ENCODE measurements at places on chromosomes 7 and 10.

DNA sequence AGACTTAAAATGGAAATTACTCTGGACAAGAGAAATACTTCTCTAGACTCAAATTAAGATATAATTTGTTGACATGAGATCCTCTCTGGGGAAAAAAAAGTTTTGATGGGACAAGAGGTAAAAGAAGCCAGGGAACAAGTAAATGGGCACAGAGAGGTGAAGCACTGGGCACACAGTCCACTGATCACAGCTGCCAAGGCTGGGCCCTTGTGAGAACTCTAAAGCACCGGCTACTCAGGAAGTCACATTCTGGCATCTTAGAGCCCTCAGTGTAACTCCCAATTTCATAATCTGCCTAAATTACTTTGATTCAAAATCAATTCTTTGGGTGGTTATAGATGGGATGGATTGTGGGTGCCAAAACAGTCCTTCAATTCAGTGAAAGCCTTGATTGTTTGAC is 123.2 kb upstream of the CACNA2D1 start:
- no peak for DNase-seq

- DNase-seq = no peak
These were observed 31.4 kb downstream of the LRRC17 start for GRCh38 chr7:102944241-102944640.

- peak; percentile 47 for DNase-seq
These were observed 16.1 kb downstream of the OGDH start for GRCh38 chr7:44622342-44623151.

DNA sequence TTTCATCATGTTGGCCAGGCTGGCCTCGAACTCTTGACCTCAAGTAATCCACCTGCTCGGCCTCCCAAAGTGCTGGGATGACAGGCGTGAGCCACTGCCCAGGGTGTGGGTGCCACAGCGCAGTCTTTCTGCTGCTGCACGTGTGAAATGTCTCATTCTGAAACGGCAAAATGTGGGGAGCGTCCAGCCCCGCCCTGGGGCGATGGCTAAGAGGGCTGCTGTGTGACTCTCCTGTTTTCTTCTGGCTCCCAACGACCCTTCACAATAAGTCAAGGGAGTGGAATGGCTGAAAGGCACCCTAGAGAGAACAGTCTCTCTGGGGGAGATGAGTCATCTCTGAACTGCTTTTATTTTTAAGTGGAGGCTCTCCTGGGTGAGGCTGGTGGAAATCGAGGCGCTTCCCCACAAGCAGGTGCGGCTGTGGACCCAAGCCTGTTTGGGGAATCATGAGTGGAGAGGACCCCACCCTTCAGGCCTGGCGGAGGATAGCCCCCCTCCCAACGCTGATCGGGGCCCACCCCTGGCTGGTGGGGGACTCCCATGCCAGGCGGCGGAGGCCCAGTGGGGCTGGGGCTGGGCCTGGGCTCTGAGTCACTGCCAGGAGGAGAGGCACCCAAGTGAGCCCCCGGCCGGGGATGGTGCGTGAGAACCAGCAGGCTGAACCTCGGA is 18.0 kb downstream of the ADAP1 start:
- DNase-seq = peak; percentile 52

DNA sequence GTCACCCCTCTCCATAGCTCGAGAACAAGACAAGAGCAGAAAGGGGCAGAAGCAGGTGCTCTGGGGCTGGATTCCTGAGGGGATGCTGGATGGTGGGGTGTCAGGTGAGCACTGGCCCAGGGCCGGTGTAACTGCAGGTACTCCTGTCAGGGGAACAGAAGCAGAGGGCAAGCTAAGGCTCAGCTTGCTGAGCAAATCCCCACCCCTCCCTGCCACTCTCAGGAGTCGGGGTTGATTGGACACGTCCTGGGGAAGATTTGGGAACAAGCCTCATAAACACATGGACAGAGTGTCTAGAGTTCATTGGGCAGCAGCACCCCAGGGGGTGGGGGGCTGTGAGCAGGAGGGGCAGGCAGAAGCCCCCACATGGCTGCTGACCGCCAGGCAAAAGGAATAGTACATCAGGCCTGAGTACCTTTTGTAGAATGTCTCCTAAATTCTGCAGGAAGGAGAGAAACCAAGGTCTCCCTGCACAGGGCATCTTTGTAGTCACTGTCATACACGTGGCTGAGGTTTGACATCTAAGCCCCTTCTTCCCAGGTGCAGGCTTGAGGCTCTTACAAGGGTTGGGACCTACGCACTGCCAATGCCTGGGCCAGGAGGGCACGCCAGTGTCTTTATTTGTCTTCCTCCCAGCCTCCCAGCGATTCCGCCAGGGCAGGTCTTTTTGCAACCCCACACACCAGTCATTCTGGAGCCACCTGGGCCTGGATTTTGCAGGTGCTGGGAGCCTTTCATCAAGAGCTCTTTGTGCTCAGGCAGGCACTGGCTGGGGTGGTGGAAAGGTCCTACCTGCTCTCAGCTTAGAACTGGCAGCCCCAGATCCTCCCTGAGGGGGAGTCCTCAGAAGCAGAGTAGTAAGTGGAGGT is 2.8 kb downstream of the CALML3 start:
- no peak for DNase-seq

GRCh38 chr7:36286226-36286625 is 103.4 kb upstream of the ANLN start:
- no peak for DNase-seq

- peak; percentile 39 for DNase-seq
These were observed 1.2 kb downstream of the KLF6 start for GRCh38 chr10:3783682-3784432.

DNA sequence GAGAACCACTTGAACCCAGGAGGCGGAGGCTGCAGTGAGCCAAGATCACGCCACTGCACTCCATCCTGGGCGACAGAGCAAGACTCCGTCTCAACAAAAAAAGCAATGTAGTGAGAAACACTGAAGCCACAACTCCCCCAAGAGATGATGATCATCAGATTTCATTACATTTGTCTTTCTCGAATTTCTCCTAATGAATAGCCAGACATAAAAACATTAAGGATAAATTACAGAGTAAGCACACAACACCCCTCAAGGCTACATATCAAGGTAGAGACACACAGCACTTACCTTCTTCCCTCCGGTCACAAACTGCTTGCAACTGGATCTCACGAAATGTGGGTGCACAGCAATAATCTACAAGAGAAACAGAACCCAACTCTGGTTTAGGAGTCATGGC is 91.5 kb downstream of the VPS41 start:
- no peak for DNase-seq

- no peak for DNase-seq
These were observed 161.9 kb downstream of the CELF2 start for GRCh38 chr10:11179516-11180105.

GRCh38 chr10:92604841-92605240 is 11.9 kb downstream of the KIF11 start:
- no peak for DNase-seq

GRCh38 chr10:8594176-8594575 is 539.7 kb downstream of the GATA3 start:
- peak; percentile 99 for DNase-seq

DNA sequence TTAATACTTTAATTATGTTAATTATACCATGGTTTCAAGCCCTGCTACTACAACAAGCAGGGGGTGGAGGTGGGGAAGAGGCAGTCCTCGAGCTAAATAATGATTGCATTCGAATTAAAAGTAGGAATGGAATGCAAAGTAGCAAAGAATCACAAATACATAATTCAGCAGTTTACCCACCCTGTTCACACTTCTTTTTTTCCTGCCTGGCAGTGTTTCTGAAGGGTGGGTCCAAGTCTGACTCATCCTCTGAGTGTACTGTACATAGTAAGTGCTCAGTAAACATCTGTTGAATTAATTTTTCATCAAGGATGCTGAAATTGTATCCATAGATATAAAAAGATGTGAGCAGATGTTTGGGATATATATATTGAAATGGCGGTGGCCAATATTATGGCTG is 778.8 kb downstream of the LRMDA start:
- no peak for DNase-seq

DNA sequence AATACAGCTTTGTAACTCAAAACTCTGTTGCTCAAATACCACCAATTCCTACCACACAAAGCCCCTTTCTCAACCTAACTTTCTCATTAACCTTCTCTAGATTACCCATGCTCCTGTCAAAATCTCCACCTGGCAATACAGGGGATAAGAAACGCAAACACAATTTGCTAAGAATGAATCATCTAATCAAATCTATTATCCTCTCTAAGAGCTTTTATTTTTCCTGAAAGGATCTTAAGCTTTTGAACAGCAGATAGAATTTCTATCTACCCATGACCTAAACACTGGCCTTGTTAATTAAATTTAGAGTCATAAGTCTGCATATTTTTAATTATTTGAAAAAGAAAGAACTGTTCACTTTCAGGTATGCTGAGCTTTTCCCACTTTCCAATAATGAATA is 98.3 kb downstream of the HBP1 start:
- DNase-seq = no peak
